HTR-8/SVneo (cell line): ENCODE measurements at places on chromosomes 1 and 21.
A peak's percentile ranks its signal among the peaks of the same experiment; 100 is the strongest.

GRCh38 chr1:28832966-28833365, 21.0 kb downstream of the OPRD1 start:
- no peak for DNase-seq

DNA sequence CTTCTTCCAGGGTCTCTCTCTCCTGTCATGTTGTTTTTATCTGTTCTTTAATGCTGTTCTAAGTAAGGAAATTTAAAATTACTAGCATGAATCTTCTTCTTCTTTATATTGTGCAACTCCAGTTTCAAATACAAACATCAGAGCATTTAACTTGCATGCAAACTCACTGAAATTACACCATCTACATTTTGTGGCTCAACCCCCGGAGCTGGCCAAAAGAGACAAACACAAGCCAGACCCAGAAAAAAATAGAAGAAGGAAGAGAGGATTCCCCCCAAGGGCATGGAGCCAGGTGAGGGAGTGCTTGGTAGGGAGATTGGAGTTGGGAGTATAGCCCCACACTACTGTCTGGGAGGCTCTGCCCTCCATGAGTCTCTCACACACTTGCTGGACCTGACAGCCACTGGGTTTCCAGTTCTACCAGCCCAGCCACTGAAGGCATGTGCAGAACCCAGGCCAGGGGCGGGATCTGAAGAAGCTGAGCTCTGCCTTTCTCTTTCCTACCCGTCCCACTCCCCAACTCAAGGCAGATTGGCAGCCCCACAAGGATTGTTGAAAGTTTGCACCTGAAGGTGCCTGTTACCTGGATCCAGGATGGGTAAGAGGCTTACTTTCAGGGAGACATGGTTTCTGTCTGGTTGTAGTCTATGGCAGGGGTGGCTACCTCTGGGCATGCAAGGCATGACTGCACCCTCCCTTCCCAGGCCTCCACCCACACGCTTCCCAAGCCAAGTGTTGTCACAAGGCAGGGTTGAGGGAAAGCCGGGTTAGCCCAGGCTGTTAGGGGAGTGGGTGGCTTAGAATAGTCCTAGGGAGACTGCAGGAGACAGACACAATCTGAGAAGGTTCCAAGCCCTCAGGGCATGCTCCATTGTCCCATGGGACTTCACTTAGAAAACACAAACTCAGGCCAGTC, 297.2 kb downstream of the TGFB2 start:
- no peak for DNase-seq

- DNase-seq = no peak
These were observed 18.0 kb upstream of the HHAT start for GRCh38 chr1:210310562-210311153.

GRCh38 chr1:50416150-50416527, 7.1 kb downstream of the DMRTA2 start:
- DNase-seq = no peak

DNA sequence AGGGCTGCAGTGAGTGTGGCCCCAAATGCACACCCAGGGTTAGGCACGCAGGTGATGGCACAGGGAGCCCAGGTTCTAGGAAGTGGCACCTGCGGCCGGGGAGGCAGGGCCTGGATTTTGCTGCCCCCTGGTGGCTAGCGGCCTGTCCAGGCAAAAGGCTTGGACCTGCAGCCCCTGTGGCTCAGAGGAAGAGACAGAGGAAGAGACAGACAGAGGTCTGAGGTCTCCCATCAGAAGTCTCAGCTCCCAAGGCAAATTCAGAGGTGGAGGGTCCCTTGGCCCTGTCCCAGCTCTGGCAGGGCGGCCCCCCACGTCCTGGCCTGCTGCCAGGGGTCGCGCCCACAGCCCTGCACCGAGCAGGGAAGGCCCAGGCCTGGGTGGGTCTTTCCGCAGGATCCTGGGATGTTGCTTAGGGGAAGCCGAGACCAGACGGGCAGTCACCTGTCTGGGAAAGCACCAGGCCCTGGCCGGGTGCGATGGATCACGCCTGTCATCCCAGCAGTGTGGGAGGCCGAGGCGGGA, 8.0 kb upstream of the TNFRSF14 start:
- DNase-seq = peak; percentile 71

DNA sequence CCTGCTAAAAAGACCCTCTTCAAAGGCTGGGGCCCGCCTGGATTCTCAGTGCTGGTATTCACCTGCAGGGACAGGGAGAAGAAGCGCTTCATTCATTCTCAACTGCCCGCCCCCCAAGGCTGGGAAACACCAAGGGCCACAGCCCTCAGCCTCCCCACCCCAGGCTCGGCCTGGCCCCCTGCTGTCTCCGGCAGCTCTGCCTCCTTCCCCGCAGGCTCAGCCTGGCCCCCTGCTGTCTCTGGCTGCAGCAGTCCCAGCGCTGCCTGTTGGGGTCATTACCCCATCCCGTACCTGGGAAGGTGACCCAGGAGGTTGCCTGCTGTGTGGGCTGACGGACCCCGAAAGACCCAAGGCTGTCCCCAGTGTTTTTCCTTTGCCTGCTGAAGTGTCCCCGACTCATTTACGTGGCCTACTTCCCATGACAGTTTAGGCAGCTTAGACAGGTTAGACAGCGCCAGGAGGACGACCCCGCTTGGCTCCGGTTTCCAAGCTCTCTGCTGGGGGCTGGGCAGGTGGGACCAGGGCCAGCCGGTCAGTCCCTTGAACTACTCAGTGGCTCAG, 22.9 kb upstream of the CLSTN1 start:
- no peak for DNase-seq

DNA sequence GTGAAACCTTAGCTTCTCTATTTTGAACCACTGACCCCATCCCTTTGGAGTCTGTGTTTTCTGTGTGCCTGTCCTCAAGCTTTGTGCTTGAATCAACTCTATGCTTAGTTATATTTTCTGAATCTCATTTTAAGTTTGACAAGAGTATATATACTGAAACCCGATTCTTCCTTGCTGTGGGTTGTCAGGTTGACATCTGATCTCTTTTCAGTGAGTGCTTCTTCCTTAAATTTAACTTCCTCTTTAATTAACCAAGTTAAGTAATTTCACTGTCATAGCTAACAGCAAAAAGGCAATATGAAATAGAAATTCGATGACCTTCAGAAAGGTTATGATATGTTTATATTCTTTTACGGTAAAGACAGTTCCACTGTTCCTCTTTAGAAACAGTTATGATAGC, 69.4 kb downstream of the C1orf21 start:
- DNase-seq = no peak

GRCh38 chr1:58584082-58584895, 7.2 kb upstream of the TACSTD2 start:
- DNase-seq = peak; percentile 76

GRCh38 chr1:92476071-92476631, 10.6 kb downstream of the GFI1 start:
- DNase-seq = no peak

DNA sequence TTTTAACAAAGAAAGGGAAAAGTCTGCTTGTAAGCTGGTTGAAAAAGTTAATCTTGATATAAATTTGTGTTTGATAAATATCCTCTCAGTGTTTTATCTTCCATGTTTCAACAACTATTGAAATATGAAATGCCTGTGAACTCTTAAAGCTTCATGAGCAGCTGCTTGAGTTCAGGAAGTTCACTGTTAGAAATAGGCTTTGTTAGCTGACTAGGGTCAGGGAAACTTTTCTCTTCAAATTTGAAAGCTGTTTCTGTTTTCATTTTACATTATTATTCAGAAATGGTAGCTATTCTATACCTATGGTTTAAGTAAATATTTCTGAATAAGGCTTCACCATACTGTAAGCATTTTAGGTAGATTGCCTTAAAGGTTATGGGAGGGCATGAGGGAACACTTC, 191.7 kb downstream of the HS2ST1 start:
- DNase-seq = no peak

DNA sequence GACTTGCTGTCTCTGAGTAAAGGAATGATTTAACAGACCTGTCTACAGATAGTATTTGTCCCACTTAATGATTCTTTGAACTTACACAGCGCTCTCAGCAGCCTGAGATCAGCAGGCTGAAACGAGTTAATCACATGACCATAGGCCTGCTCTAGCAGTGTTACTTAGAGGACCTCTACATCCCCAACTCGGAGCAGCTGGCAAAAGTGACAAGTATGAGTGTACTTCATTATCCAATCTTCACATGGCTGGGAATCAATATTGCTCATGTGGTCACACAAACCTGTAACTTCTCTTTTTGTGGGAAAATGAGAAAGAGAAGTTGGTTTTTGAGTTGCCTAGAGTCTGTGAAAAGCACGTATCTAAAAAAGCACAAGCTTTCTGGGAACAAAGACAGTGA, 11.4 kb upstream of the ATP13A2 start:
- DNase-seq = no peak

GRCh38 chr1:209674957-209675564, at the start of gene G0S2:
Gene G0S2 (plus strand): TSS chr1:209675412. CDS start chr1:209675685, 273 bp downstream.
- DNase-seq = no peak

DNA sequence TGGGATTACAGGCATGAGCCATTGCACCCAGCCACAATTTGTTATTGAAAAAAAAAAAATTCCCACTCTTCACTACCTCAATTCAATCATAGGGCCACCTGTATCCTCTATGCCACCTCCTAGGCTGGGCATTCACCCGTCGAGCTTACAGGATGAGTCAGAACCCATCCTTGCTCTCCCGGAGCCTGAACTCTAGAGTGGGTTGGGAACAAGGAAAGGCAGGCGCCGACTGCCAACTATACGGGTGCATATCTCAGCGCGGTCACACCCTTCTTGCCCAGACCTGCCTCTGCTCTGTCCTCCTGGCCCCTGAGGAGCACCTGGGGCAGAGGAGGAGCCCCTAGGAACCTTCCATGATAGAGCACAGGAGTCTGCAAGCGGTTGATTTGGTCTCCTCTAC, 21.4 kb upstream of the LBR start:
- peak; percentile 74 for DNase-seq

DNA sequence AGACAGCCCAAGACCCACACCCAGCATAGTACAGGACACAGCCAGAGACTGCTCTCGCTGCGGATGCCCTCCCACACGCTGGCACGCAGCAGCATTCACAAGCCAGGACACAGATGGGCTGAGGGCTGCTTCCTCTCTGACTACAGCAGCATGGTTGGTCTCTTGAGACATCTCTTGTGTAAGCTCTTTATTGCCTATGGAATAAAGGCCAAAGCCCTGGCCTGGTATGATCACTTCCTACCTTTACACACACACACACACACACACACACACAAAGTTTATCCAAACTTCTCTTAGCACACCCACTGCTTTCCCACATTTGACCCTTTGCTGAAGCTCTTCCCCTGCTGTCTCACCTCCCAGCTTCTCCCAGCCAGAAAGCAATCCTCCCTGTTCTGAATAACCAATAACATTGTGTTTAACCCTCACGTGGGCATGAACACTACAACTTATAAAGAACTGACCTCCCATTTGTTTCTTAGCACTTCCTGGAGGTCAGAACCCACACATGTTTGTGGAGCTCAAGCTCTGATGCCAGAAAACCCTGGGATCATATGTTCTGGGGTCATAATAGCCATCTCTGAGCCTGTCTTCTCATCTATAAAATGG, 1.2 kb upstream of the LUZP1 start:
- DNase-seq = no peak

DNA sequence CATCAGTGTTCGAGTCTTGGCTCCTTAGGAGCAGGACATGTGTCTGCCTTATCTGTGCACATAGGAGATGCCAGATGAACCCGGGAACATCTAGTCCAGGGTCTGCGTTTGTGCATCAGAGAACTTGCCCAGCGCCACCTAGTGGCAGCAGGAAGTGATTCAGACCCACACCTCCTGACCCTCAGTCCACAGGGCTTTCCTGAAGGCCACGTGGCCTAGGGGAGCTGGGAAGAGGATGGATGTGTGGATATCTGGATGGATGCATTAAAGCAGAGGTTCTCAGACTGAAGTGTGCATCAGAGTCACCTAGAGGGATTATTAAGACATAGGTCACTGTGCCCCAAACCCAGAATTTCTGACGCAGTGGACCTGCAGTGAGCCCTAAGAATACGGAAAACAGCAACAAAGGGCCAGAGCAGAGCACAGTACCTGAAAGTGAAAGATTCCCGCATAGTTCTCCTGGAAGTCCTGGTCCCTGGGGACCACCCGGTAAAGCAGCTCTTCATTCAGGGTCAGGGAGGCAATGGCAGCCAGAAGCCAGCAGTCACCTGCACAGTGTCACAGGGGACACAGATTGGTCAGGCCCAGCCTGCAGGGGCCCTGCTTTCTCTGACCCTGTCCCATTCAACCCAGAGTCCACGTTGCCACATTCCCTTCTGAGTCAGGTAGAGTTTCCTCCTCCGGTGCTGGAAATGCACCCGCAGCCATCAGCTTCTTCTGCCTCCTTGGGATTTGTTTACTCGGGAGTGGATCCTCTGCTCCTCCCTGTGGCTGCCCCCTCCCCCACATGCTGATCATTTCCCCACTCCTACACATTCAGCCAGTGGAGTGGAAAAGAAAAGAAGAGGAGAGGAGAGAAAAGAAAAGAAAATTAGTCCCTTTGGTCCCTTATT, 37.0 kb downstream of the CAPN8 start:
- DNase-seq = peak; percentile 56

- DNase-seq = no peak
These were observed 44.4 kb downstream of the RWDD3 start for GRCh38 chr1:95278173-95279006.

- no peak for DNase-seq
These were observed 437.5 kb downstream of the SMYD3 start for GRCh38 chr1:246069581-246069980.

- no peak for DNase-seq
These were observed 5.2 kb upstream of the ZNF697 start for GRCh38 chr1:119653135-119653838.

DNA sequence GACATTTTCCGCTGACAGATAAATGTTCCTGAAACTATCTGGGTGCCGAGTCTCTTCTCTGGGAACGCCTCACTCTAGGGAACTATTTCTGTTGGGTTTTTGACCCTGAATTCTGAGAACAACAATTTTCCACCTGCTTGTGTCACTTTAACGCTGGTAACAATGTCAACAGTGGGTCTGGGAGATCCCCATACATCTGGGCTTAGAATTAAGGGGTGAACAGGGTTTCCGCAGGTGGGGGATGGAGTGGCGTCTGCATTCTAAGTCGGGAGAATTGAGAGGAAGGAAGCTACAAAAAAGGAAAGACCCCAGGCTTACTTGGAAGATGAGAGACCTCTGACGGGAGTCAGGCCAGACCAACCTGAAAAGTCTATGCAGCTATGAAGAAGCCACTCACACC, 8.7 kb downstream of the CD247 start:
- no peak for DNase-seq

GRCh38 chr1:182596934-182597333, 7.3 kb downstream of the RGS16 start:
- no peak for DNase-seq

GRCh38 chr1:209743145-209743482, 12.7 kb upstream of the TRAF3IP3 start:
- no peak for DNase-seq

GRCh38 chr1:65765631-65766030, 27.1 kb upstream of the PDE4B start:
- no peak for DNase-seq

- peak; percentile 68 for DNase-seq
These were observed at the start of gene KCNK1 for GRCh38 chr1:233613252-233614172. Gene KCNK1 (plus strand): TSS chr1:233614106. CDS start chr1:233614172, 66 bp downstream.

- DNase-seq = peak; percentile 82
These were observed 50.1 kb downstream of the TIAM1 start for GRCh38 chr21:31293986-31294385.

- DNase-seq = no peak
These were observed 48.1 kb upstream of the CSF3R start for GRCh38 chr1:36530791-36531190.

- DNase-seq = no peak
These were observed 50.1 kb downstream of the RASAL2 start for GRCh38 chr1:178143730-178144690.
